ENCODE measurements at places on chromosomes 16 and 17. TPM values are rescaled to one million over a fixed set of nuclear protein-coding genes. Genes with fewer than 3 reads are reported as not detected.
A peak's percentile ranks its signal among the peaks of the same experiment; 100 is the strongest.

- DNase-seq, result no peak
- no peak overlapping the region for H3K4me3 ChIP-seq
- H3K27me3 ChIP-seq, result no peaks in the 10 kb centered on the region
- peaks cover 35% of the 10 kb centered on the region for H3K4me1 ChIP-seq
- no peaks in the 10 kb centered on the region for H3K36me3 ChIP-seq
- no peak overlapping the region for H3K27ac ChIP-seq
Measured at GRCh38 chr17:43909537-43910231, 2.3 kb upstream of the MPP2 start.

GRCh38 chr17:38609280-38610031 lies 3.7 kb upstream of the SRCIN1 start:
- no peaks in the 10 kb centered on the region for H3K36me3 ChIP-seq
- peaks cover 16% of the 10 kb centered on the region for H3K27me3 ChIP-seq
- H3K4me3 ChIP-seq, result no peak overlapping the region
- DNase-seq, result no peak
- H3K27ac ChIP-seq, result no peak overlapping the region
- peaks cover 19% of the 10 kb centered on the region for H3K4me1 ChIP-seq

DNA sequence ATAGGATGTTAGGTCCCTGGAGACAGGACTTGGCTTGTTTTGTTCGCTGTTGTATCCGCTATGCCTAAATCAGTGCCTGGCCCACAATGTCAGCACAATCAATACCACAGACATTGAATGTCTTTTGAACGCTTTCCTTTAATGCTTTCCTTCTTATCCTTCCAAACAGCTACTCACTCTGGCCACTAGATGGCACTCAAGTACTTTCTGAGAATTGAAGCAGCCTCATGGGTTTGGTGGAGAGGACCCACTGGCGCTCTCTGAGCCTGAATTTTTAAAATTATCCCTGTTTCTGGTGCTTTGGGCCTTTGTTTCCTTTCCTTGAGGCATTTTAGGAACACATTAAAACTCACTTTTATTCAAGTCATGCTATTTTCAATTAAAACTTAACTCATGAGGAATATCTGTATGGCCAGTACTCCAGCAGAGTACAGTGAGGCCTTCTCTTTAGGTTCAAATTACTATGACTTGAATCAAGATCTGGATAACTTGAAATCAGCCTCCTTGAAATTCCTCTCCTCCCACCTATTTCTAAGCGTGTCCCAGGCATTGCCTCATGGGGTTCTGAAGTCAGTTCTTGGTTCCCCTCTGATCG lies 3.2 kb upstream of the NLRP1 start:
- H3K4me3 ChIP-seq, result no peak overlapping the region
- H3K4me1 ChIP-seq, result peaks cover 35% of the 10 kb centered on the region
- no peak overlapping the region for H3K27ac ChIP-seq
- H3K36me3 ChIP-seq, result no peaks in the 10 kb centered on the region
- no peak for DNase-seq

DNA sequence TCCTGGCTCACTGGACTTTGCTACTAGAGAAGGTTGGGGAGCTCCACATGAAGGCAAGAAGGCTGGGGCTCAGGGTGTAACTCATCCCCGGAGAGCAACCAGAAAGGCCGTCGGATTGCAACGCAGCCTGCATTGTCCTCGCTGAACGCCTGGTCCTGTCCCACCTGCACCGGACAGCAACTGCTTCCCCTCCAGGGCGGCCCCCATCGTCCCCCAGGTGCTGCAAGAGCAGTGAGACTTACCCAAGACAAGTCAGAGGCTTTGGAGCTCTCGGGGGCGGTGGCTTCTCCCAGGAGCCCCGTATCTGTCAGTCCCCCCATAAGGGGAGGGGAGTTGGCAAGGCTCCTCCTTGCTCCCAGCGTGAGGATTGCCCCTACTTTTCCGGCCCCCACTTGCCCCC lies 18.4 kb downstream of the METRNL start:
- H3K27me3 ChIP-seq, result no peaks in the 10 kb centered on the region
- H3K4me1 ChIP-seq, result peaks cover 63% of the 10 kb centered on the region
- no peak overlapping the region for H3K4me3 ChIP-seq
- peak overlapping the region; percentile 73 for H3K27ac ChIP-seq
- no peak for DNase-seq

- no peak overlapping the region for H3K4me3 ChIP-seq
- peaks cover 20% of the 10 kb centered on the region for H3K4me1 ChIP-seq
- H3K27me3 ChIP-seq, result no peaks in the 10 kb centered on the region
- H3K27ac ChIP-seq, result peak overlapping the region; percentile 20
Measured at GRCh38 chr16:54431041-54431996, 144.7 kb upstream of the IRX3 start.

DNA sequence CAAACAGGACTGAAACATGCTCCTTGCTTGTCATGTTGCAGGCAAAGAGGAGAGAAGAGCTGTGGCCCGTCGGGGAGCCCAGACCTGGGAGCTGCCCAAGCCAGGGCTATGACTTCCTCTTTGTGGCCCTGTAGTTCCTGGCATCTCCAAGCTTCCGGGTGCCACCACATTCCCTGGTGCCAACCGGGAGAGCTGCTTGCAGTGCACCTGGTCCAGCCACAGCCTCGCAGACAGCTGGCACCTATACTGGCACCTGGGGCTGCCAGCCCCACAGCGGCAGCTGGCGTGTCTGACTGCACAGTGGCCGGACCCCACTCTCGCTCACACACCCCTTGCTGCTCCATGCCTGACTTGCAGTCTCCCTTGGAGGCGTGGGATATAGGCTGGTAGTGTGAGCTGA lies 37.1 kb upstream of the FOXJ1 start:
- H3K36me3 ChIP-seq, result no peaks in the 10 kb centered on the region
- H3K4me1 ChIP-seq, result no peaks in the 10 kb centered on the region
- H3K27me3 ChIP-seq, result no peaks in the 10 kb centered on the region

GRCh38 chr17:47649972-47650524 lies 329 bp downstream of the KPNB1 start:
- DNase-seq, result peak; percentile 91
- H3K27me3 ChIP-seq, result no peaks in the 10 kb centered on the region
- peak overlapping the region; percentile 94 for H3K27ac ChIP-seq
- H3K4me3 ChIP-seq, result peak overlapping the region; percentile 85
- H3K36me3 ChIP-seq, result no peaks in the 10 kb centered on the region

GRCh38 chr16:60405286-60405685 lies 1631.0 kb downstream of the CDH8 start:
- H3K27ac ChIP-seq, result no peak overlapping the region
- H3K4me1 ChIP-seq, result no peaks in the 10 kb centered on the region
- DNase-seq, result no peak
- H3K4me3 ChIP-seq, result no peak overlapping the region
- H3K27me3 ChIP-seq, result no peaks in the 10 kb centered on the region
- no peaks in the 10 kb centered on the region for H3K36me3 ChIP-seq

DNA sequence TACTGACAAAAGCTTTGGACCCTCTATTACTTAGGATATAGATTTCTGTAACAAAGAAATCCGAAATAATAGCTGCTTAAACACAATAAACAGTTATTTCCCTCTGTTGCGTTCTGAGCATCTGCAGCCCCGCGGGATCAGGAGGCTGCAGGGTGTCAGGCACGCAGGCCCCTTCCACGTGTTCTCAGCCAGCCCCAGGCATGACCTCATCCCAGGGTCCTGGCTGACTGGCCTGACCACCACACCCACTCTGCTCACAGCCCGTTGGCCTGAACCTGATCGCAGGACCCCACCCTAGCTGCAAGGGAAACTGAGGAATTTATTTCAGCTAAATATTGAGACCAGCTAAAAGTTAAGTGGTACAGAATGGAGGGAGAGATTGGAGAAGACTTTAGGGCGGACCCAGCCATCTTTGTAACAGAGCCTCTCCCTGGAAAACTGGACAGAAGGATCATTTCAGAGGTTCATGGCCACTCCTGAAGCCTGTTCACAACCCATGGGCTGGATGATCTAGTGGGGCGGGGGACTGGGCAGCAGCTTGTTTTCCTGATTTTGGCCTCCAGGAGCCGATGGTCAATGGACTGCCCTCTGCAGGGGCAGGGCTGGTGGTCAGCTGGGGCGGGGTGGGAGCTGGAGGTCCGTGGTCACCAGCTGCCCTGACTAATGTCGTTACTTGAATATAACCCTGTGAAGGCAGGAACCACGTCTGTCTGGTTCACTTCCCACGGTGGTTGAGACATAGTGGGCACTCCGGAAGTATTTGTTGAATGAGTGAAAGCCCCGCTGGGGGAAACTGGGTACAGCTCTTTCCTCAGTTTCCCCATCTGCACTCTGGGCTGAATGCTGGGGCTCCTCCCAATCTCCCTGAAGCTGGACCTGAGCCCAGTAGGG lies 10.9 kb downstream of the CETP start:
- H3K4me1 ChIP-seq, result no peaks in the 10 kb centered on the region
- no peak overlapping the region for H3K4me3 ChIP-seq
- no peaks in the 10 kb centered on the region for H3K36me3 ChIP-seq
- H3K27me3 ChIP-seq, result no peaks in the 10 kb centered on the region

GRCh38 chr17:75077496-75078283 lies 10.1 kb upstream of the SLC16A5 start:
- no peaks in the 10 kb centered on the region for H3K36me3 ChIP-seq
- H3K27me3 ChIP-seq, result no peaks in the 10 kb centered on the region
- DNase-seq, result peak; percentile 94
- H3K27ac ChIP-seq, result peak overlapping the region; percentile 72
- H3K4me1 ChIP-seq, result peaks cover 37% of the 10 kb centered on the region

DNA sequence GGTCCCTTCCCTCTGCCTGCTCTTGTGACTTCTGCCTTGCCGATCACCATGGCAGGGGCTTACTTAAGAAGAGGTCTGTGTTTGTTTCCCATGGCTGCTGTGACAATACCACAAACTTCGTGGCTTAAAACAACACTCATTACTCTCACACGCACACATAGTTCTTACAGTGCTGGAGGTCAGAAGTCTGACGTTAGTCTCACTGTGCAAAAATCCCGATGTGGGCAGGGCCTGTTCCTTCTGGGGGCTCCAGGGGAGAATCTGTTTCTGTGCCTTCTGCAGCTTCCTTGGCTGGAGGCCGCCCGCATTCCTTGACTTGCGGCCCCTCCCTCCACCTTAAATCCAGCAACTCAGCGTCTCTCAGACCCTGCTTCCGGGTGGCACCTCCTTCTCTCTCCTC lies 249.2 kb upstream of the GSE1 start:
- DNase-seq, result no peak
- no peak overlapping the region for H3K4me3 ChIP-seq
- H3K27ac ChIP-seq, result no peak overlapping the region
- peaks cover 41% of the 10 kb centered on the region for H3K4me1 ChIP-seq

DNA sequence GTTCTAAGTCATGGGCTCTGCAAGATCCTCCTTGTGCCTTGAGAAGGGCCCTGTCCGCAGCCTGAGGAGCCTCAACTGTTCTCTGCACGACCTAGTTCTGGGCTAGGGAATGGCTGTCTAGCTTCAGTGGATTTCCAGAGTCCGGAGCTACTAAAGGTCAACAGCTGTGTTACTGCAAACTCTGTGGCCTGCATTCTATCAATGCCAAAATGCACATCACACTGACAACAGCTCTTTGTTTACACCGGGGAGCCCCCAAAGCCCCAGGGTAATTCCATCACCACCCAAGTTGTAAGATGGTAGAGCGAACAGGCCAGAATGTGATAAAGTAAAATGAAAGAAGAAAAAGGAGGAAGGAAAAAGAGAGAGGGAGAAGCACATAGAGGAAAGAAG lies 610.2 kb downstream of the MAF start:
- no peak for DNase-seq
- no peak overlapping the region for H3K4me3 ChIP-seq
- H3K27ac ChIP-seq, result no peak overlapping the region
- peaks cover 13% of the 10 kb centered on the region for H3K4me1 ChIP-seq
- H3K27me3 ChIP-seq, result no peaks in the 10 kb centered on the region

GRCh38 chr17:55580596-55581133 lies 69.4 kb upstream of the SMIM36 start:
- H3K36me3 ChIP-seq, result no peaks in the 10 kb centered on the region
- H3K27me3 ChIP-seq, result no peaks in the 10 kb centered on the region
- H3K4me1 ChIP-seq, result peaks cover 18% of the 10 kb centered on the region
- DNase-seq, result no peak

GRCh38 chr17:19533718-19534561 lies at the start of gene SLC47A1:
Gene SLC47A1 (plus strand): TSS chr17:19533854. CDS start chr17:19533940, 86 bp downstream.
- DNase-seq, result no peak
- H3K27me3 ChIP-seq, result no peaks in the 10 kb centered on the region
- no peaks in the 10 kb centered on the region for H3K36me3 ChIP-seq
- peaks cover 24% of the 10 kb centered on the region for H3K4me1 ChIP-seq
- H3K4me3 ChIP-seq, result peak within 1 kb of the TSS; percentile 74

DNA sequence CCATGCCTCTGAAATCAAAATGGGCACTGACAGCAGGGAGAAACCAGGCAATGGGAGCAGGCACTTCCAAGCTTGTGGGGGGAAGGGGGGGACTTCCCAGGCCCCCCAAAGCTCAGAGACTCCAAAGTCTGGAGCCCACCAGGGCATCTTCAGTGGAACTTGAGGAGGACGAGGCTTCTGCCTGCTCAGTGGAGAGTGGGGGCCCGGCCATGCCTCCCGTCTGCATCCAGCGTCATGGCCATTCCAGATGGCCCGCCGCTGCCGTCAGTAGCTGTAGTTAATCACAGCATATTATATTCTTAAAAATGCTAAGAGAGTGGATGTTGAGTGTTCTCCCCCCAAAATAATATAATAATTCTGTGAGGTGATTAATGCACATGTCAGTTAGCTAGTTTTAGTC lies 315.2 kb downstream of the KCNJ2 start:
- no peak overlapping the region for H3K4me3 ChIP-seq
- H3K36me3 ChIP-seq, result no peaks in the 10 kb centered on the region
- H3K27ac ChIP-seq, result no peak overlapping the region
- no peaks in the 10 kb centered on the region for H3K27me3 ChIP-seq
- no peaks in the 10 kb centered on the region for H3K4me1 ChIP-seq
- no peak for DNase-seq

DNA sequence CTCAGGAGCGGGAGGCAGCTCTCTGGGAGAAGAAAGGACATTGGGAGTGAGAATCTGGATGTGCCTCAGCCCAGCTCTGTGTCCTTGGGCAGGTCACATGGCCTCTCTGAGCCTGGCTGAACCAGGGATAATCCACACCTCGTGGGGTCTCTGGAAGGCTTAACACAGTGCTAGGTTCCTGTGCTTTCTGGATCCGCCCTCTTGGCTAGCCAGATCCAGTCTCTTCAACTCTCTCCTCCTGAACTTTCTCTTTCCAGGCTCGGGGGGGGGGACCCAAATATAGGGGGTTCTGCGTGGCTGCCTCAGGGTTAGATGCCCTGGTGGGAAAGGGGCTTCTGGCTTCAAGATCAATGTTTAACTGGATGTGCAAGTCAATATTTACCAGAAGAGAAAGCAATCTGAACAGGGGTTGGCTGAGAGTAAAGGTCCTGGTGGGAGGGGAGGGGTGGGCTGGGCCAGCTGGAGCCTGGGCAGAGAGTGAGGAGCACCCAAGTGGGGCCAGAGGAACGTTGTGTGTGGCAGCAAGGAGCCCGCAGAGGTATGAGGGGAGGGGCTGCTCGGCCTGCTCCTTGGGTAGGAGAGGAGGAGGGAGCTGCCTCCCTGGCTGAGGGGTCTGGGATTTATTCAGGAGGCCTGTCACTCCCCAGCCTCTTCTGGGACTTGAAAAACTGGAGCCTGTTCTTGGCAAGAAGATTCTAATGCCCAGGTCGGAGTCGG lies at the start of gene SERPINF2:
Gene SERPINF2, plus strand, starts transcription at position 501 of the 717 bp plus-strand sequence. CDS start 2,125 bp downstream, outside the sequence.
- DNase-seq, result no peak
- no peaks in the 10 kb centered on the region for H3K27me3 ChIP-seq
- H3K4me1 ChIP-seq, result peaks cover 20% of the 10 kb centered on the region
- no peak within 1 kb of the TSS for H3K27ac ChIP-seq
- no peak within 1 kb of the TSS for H3K4me3 ChIP-seq

Gene SULT1A3
- 10.8 TPM for total RNA-seq

Gene VASN
- 37.6 TPM for total RNA-seq

Gene TBC1D3C
- not detected for total RNA-seq

Gene PSMD3
- 95.0 TPM for total RNA-seq

Gene SLFN12
- 5.9 TPM for total RNA-seq

Gene C17orf50
- not detected for total RNA-seq

Gene COPRS
- total RNA-seq, result 35.4 TPM

Gene KRT33B
- not detected for total RNA-seq

Gene MYOCD
- 26.5 TPM for total RNA-seq

Gene SLC52A1
- 0.49 TPM for total RNA-seq

All from vagina (tissue), 2 donors.